Kasumi-1 (cell line): ENCODE measurements at places on chromosomes 6 and 20.

DNA sequence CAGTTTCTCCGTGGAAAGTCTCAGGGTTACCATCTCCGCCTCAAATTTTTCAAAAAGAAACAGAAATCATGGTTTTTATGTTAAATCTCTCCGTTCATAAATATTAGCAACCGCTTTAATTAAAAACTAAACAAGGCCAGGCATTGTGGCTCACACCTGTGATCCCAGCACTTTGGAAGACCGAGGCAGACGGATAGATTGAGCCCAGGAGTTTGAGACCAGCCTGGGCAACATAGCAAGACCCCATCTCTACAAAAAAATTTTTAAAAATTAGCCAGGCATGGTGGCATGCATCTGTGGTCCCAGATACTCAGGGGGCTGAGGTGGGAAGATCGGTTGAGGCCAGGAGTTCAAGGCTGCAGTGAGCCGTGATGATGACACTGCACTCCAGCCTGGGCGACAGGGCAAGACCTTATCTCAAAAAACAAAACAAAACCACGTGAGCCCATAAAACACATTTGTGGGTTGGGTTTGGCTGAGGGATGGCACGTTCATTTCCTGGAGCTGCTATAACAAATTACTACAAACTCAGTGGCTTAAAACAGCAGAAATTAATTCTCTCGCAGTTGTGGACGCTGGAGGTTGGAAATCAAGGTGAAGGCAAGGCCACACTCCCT lies 223.2 kb downstream of the ZNF217 start:
- DNase-seq, result no peak

DNA sequence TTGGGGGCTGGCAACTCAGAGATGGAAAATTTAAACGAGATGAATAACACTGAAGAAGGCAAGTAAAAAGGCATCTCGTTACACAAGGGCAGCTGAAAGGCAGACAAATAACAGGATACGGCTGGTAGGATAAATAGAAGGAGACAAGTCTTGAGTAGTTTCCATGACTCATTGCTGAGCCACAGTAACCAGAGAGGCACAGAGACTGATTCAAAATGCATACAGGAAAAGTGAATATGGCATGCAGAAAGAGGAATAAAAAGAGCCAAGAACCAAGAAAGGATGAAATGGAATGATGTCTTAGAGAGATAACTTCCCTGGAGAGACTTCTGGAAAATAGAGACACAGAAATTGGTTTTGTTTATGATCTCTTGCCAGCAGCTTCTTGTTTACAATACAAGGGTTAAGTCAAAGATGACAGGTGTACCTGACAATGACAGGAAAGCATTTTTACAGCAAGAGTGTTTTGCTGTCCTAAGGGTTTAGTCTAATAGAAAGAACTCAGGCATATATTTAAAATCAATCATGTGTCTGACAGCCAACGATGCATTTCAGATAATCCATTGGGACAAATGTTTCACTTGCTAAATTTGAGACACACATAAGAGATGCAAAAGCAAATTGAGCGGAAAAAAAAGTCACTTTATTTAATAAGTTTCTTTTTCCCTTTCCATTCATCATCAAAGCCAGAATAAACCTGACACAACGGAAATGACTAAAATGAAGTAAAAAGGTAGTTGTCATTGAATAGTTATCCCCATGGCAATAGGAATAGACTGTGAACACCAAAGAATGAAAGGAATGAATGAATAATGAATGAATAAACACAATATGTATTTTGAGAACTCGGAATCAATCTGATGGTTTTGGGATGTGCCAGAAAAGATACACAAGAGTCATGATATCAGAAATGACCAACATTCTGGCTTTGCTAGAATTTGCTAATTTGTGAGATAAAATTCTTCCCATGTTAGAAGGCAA lies 68.0 kb upstream of the KCNQ5 start:
- DNase-seq, result no peak

DNA sequence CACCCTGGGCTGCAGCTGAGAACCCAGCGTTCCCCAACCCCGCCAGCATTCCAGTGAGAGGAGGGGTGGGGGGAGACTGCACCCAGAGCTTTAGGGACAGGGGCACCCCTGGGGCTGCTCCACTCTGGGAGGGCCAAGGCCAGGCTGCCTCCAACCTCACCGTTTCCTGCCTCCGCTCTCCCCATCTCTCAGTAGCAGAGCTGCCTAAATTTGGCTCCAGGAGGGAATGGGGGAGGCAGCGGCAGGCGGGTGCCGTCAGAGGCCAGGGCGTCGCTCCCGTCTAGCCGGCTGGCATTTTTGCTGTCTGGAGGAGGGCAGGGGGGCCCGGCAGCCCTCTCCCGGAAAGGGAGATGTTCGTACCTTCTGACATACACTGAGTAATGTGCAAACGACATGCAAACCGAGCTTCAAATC lies 46.6 kb downstream of the NOL4L start:
- DNase-seq, result peak; percentile 39

DNA sequence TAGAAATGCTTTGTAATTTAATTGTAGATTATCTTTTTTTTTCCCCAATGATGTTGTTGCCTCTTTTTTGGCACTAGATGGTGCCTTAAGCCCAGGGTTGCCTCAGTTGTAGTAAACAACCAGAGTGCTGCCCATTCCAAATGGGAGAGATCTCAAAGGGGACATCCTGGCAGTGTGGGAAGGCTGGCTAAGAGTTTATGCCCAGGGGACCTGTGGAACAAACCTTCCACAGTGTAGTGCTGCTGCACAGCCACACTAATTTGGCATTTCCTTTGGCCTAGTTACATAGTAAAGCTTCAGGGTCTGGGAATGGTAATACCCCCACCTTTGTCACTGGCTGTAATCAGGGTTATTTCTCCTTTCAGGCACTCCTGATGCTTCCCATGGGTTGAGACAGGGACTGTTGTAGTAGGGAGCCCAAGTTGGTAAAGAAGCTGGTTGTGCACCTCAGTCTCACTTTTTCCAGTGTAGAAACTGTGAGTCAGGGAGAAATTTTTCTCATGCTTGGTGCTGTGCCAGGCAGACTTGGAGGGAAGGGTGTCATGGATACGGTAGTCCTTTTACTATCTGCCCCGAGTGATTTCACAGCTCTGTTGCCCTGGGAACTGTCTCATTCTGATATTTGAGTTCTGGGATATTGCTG lies 177.8 kb upstream of the ECI2 start:
- peak; percentile 29 for DNase-seq

GRCh38 chr6:32215617-32216016 lies 8.2 kb downstream of the NOTCH4 start:
- no peak for DNase-seq
